ENCODE measurements at places on chromosomes 2 and 18.

DNA sequence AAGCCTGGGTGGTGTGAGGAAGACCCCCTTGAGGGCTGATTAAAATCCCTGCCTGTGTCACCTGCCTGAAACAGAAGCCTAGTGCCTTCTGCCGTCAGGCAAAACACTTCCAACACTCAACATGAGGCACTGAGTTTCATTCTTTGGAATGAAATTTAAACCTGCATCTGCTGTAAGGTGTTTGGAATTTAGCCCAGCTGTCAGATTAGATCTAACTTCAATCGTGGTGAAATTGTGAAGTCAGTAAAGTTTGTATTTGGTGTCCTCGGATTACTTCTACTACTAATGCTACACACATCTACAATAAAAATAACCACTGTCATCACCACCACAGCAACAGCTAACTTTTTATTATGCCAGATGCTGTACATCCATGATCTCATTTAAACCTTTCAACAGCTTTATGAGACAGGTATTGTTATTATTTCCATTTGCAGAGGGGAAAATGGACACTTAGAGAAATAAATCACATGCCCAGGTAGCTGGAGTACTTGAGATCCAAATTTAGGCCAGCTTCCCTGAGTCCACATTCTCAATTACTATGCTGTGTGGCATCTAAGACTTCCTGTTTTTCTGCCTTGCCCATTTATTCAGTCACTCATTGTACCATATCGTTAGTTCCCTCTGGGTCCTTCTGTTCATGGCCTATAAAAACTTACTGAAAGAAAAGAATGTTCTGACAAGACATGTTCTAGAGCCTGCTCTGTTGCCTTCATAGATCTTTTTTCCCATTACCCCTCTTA is 98.2 kb upstream of the GCFC2 start:
- no peak for DNase-seq

- DNase-seq: no peak
Measured at GRCh38 chr18:36812678-36813077, 16.1 kb downstream of the TPGS2 start.

GRCh38 chr2:127606625-127607398 is 39.1 kb upstream of the GPR17 start:
- no peak for DNase-seq

DNA sequence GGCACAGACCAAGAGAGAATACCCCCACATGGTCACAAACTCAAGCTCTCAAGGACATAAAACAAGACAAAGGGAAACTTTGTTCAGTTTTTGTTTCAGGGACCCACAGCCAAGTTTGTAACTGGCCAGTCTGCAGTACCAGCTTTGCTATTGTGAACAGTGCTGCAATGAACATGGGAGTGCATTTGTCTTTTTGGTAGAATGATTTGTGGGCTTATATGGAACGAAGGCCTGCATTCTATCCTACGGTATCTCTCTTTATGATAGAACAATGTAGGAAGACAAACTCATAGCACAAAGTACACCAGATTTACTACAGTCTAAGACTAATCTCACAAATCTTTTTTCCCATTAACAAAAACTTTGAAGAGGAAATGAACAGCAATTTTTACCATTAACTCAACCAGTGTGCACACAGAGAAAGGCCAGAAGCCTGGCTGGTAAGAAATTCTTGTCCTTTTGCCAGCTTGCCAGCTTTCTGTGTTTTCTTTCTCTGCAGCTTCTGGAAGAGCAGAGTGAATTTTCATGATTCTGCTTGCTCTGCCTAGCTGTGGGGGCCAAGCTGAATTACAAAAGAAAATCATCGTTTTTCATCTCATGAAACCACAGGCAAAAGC is 37.1 kb upstream of the FEZ2 start:
- DNase-seq: no peak

DNA sequence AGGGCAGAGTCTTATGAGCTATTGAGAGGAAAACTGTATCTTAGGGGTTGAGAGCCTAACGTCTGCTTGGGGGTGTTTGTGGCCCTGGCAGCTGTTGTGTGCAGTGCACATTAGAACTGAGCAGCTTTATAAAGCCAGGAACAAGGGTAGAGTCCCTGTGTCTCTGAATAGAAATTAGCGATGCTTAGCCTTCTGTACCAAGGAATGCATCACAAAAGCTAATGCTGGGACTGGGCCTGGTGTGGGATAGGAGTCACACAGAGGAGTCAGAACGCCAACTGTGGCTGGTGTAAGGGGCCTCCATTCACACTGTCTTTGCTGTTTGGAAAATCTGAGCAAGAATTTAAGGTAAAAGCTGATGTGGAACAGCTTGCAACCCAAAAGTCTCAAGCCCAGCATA is 283.2 kb downstream of the SOX11 start:
- no peak for DNase-seq

GRCh38 chr2:10584843-10585475 is 104.8 kb downstream of the NOL10 start:
- DNase-seq: no peak

DNA sequence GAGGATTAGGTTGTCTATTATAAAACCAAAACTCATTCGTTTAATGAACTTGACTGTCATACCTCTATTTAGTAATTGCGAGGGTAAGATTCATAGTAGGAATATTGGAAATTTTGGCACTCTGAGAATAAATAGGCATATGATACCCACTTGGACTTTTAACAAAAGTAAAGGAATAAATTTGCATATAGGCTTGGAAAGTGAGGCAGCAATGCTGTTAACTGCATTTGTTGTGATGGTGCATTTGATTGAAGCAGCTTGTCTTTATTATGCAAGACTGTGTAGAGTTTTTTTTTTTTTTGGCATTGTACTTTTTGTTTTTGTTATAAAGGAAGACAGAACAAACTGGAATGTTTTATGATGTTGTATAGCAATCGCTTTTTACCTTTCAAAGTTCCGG is 18.9 kb downstream of the ITGB1BP1 start:
- DNase-seq: no peak

- no peak for DNase-seq
Measured at GRCh38 chr2:9681427-9681817, 50.6 kb upstream of the YWHAQ start.

GRCh38 chr2:126811101-126811500 is 87.6 kb upstream of the TEX51 start:
- DNase-seq: no peak

DNA sequence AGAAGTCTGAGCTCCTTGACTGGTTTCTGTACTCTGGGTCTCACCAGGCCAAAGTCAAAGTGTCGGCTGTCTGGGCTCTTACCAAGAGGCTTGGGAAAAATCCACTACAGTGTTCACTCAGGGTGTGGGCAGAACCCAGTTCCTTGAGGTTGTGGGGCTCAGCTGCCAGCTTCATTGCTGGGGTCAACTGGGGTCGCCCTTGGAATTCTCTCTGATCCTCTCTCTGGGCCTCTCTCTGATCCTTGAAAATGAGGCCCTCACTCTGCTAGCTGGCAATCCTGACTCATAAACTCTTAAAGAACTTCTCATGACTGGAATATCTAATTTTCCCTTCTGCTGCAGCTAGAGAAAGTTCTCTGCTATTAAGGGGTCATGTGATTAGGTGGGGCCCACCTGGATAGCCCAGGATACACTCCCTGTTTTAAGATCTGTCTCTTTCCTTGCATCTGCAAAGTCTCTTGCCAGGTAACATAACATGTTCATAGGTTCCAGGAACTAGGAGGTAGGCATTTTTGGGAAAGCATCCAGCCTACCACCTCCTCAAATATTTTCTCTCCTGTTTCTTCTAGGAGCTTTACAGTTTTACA is 66.3 kb downstream of the SP110 start:
- DNase-seq: no peak

- no peak for DNase-seq
Measured at GRCh38 chr18:5167831-5168230, 29.2 kb downstream of the AKAIN1 start.

- no peak for DNase-seq
Measured at GRCh38 chr2:99707592-99707991, 217.8 kb upstream of the REV1 start.

GRCh38 chr18:49111191-49111988 is 160.6 kb upstream of the SMAD7 start:
- no peak for DNase-seq

GRCh38 chr2:201813996-201814760 is 7.8 kb downstream of the CDK15 start:
- DNase-seq: no peak

DNA sequence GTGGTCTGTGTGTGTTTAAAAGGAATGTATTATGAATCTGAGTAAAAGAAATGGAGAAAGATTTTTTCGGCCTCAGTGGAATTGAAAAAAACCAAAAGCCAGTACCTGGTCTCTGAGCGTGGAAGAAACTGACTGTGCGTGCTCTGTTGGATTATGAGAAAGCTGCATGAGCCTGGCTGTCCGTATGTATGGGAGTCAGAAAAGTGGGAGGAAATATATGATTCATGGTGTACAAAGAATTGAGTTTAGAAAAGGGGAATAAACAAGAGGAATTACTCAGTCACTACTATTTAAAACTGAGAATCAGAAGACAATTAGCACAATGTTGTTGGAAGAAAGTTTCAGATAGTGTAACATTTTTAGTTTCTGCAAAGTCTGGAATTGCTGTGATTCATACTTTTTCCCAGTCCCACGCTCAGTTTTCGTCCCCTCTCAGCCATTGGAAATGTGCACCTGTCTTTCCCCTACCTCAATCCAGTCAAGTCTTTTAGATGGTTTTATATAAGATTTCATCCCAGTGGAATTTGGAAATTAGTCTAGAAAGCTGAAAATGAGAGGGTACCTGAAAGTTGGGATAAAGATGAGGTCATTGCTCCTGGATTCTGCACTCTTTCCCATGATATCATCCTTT is 66.4 kb upstream of the CHMP1B start:
- DNase-seq: no peak

DNA sequence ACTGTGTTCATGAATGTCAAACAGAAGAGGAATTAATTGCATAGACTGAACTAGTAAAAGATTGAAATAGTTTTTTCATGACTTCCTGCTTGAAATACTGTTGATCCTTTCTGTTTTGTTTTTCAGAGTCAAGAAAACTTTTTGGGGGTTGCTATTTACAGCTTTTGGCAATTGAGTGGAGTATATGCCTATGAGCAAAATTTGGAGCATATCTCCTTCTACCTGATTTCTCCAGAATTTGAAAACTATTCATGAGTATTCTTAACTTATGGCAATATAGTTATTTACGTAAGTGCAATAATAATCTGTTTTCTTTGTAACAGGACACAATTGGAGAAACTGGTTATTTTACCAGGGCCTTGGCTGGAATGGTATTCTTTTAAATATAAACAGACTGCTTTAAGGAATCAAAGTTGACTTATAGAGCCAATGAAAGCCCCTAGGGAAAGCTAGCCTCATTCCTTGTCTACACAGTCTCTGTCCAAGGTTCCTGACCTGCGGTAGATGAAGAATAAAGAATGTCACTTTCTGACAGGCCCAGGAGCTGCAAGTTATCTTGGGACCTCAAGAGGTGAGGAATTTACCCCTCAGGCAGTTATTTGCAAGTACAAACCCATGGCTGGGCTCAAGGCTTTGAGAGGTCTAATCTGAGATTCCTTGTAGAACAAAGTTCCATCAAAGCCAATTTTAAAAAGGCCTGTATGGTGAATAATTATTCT is 193.5 kb upstream of the NDUFV2 start:
- DNase-seq: no peak

DNA sequence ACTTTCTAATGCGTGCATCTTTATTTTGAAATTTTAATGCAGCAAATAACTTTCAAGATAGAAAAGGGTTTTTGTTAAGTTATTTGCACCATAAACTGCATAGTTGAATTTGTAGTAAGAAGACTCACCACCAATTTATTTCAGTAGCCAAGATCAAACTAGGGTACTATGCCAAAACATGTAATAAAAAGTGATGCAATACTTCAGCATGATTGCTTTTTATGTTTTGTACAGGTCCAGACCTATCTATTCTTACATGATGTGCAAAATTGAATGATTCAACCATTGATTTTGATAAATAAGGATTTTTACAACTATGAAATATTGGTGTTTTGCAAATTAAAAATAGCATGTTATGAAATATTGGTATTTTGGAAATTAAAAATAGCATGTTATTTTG is 26.7 kb downstream of the AGPS start:
- DNase-seq: no peak

GRCh38 chr2:50752237-50752636 is 279.7 kb downstream of the NRXN1 start:
- no peak for DNase-seq

GRCh38 chr18:11112286-11112685 is 37.1 kb downstream of the PIEZO2 start:
- no peak for DNase-seq

- DNase-seq: no peak
Measured at GRCh38 chr2:186559848-186560247, 30.0 kb upstream of the ITGAV start.

GRCh38 chr18:27017901-27018500 is 152.5 kb upstream of the AQP4 start:
- DNase-seq: peak; percentile 44

DNA sequence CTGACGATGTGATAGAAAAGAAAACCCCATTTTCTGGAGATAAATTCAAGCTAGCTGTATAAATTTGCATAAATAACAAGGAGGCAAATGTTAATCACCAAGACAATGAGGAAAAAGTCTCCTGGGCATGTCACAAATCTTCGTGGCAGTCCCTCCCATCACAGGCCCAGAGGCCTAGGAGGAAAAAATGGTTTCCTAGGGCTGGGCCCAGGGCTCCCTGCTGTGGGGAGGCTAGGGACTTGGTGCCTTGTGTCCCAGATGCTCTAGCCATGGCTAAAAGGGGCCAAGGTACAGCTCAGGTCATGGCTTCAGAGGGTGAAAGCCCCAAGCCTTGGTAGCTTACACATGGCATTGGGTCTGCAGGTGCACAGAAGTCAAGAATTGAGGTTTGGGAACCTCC is 134.6 kb downstream of the CABLES1 start:
- no peak for DNase-seq

- DNase-seq: no peak
Measured at GRCh38 chr2:46076251-46076650, 221.0 kb upstream of the EPAS1 start.

GRCh38 chr2:1236606-1237005 is 176.7 kb upstream of the TPO start:
- no peak for DNase-seq

DNA sequence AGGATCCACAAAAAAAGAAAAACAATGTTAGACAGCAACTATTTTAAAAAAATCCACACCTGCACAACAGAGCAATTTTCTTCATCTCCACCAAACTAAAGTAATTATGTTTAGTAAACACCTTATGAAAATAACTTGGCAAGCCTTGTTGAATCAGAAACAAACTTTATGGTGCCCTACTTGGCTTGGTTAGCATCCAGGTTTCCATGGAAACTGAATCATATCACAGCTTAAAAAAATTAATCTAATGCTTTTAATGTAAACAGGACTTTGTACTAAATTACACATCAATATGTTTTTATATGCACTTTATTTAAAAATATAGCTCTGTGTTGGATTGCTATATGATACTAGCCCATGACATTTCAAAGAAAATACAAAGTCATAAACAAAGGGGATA is 1882.4 kb downstream of the SUCLG1 start:
- no peak for DNase-seq

- DNase-seq: no peak
Measured at GRCh38 chr2:149989447-149990063, 402.0 kb upstream of the MMADHC start.
